ENCODE measurements at places on chromosomes 7 and 10.
A peak's percentile ranks its signal among the peaks of the same experiment; 100 is the strongest.

GRCh38 chr7:41803569-41803968, 100.7 kb upstream of the INHBA start:
- no peaks in the 10 kb centered on the region for H3K36me3 ChIP-seq
- peaks cover 5% of the 10 kb centered on the region for H3K27me3 ChIP-seq
- H3K4me1 ChIP-seq: no peaks in the 10 kb centered on the region
- DNase-seq: no peak
- no peak overlapping the region for H3K27ac ChIP-seq

- no peak overlapping the region for H3K27ac ChIP-seq
- no peak for DNase-seq
- H3K4me3 ChIP-seq: no peak overlapping the region
- H3K27me3 ChIP-seq: peaks cover 50% of the 10 kb centered on the region
- no peaks in the 10 kb centered on the region for H3K4me1 ChIP-seq
Measured at GRCh38 chr7:132255898-132256297, 320.4 kb downstream of the PLXNA4 start.

- no peaks in the 10 kb centered on the region for H3K4me1 ChIP-seq
- no peak for DNase-seq
- no peak overlapping the region for H3K4me3 ChIP-seq
- H3K36me3 ChIP-seq: no peaks in the 10 kb centered on the region
- H3K27ac ChIP-seq: no peak overlapping the region
Measured at GRCh38 chr7:93897680-93898079, 7.1 kb upstream of the TFPI2 start.

GRCh38 chr10:109889867-109890266, 33.4 kb downstream of the XPNPEP1 start:
- H3K4me1 ChIP-seq: peaks cover 54% of the 10 kb centered on the region
- no peak for DNase-seq
- no peak overlapping the region for H3K27ac ChIP-seq
- no peak overlapping the region for H3K4me3 ChIP-seq
- H3K27me3 ChIP-seq: no peaks in the 10 kb centered on the region

DNA sequence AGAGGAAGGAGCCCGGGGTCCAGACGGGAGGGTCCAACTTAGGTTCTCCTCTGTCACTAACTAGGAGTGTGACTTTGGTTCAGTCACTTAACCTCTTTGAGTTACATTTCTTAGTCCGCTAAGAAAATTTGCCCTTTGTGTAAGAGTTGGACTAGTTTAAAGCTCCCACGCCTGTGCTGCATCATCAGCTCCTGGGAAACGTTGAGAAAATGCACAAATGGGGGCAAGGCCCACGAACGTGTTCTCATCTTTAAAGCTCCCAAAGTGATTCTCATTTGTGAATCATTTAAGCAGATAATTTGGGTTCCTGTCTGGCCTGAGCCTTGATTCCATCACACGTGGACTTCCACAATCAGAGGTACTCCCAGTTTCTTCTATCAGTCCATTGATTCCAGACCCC, 6.3 kb downstream of the ZNF467 start:
- peaks cover 60% of the 10 kb centered on the region for H3K4me1 ChIP-seq
- no peak overlapping the region for H3K27ac ChIP-seq
- peaks cover 87% of the 10 kb centered on the region for H3K27me3 ChIP-seq
- H3K36me3 ChIP-seq: peaks cover 45% of the 10 kb centered on the region

DNA sequence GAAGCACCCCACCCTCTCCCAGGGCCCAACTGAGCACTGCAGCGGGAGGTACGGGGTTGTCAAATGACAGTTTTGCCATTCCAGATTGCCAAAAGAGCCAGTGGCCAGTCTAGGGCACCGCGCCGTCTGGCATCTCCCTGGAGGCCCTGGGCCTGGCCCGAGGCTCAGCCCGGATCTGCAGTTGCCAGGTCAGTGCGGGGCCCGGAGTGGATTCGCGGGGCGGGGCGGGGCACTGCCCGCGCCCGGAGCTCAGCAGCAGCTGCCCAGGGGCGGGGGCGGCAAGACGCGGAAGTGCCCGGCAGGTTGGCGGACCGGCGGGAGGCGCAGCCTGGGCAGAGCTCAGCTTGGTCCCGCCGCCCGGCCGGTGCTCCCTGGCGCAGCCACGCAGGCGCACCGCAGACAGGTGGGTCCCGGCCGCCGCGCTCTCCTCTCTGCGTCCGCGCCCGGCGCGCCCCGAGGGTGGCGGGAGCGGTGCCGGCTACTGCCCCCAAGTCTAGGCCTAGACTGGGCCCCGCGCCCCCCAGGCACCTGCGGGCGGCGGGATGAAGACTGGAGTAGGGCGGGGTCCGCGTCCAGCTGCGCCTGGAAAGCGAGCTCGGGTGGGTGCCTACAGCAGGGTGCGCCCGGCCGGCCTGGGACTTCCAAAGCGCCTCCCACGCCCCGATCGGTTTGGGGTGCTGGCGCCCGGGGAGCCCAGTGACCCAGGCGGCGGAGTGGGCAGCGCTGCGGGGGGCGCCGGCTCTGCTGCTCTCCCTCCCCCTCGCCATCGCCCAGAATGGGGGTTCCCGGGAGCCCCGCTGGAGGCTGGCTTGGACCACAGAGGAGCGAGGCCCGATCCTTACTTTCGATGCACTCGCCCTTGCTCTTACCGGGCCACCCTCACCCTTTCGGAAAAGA, at the start of gene IRF5:
IRF5 (plus strand) TSS at position 281 of the 897 bp plus-strand sequence. CDS start 4,155 bp downstream, outside the sequence.
- no peak within 1 kb of the TSS for H3K27ac ChIP-seq
- H3K27me3 ChIP-seq: peaks cover 84% of the 10 kb centered on the region
- H3K36me3 ChIP-seq: no peaks in the 10 kb centered on the region
- peaks cover 21% of the 10 kb centered on the region for H3K4me1 ChIP-seq

GRCh38 chr10:62081341-62082270, 180.1 kb downstream of the ARID5B start:
- H3K4me3 ChIP-seq: no peak overlapping the region

GRCh38 chr7:127792528-127793342, 140.7 kb downstream of the SND1 start:
- no peaks in the 10 kb centered on the region for H3K27me3 ChIP-seq
- H3K4me1 ChIP-seq: peaks cover 37% of the 10 kb centered on the region

DNA sequence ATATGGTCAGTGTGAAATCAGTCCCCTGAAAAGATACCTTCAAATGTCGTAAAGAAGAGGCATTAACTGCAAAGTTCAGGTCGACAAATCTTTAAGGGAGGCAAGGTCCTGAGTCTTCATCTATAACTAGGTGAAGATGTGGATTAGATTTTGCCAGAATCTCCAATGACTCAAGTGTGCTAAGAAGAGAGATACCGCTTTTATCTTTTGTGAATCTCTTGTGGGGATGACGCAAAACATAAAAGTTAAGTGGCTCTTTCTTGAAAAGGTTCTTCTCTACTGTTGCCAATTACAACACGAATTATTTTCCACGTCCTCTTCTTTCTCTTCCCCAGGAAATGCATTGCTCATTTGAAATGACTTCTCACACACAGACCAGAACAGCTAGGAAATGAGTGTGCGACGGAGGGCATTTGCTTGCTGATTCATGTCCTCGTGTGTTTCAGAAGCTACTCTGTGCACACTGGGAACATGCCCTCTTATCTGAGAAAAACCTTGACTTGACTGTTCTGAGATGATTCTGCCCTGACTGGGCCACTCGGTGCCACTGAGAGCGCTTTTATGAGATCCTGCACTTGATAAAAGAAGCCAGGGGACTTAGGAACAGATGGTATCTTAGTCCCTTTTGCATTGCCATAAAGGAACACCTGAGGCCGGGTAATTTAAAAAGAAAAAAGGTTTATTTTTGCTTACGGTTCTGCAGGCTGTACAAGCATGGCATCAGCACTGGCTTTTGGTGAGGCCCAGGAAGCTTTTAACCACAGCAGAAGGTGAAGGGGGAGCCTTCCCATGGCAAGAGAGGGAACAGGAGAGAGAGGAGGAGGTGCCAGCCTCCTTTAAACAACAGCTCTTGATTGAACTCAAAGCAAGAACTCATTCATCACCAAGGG, 169.5 kb upstream of the PFKP start:
- peaks cover 12% of the 10 kb centered on the region for H3K27me3 ChIP-seq
- H3K36me3 ChIP-seq: no peaks in the 10 kb centered on the region
- H3K4me3 ChIP-seq: no peak overlapping the region
- DNase-seq: no peak

DNA sequence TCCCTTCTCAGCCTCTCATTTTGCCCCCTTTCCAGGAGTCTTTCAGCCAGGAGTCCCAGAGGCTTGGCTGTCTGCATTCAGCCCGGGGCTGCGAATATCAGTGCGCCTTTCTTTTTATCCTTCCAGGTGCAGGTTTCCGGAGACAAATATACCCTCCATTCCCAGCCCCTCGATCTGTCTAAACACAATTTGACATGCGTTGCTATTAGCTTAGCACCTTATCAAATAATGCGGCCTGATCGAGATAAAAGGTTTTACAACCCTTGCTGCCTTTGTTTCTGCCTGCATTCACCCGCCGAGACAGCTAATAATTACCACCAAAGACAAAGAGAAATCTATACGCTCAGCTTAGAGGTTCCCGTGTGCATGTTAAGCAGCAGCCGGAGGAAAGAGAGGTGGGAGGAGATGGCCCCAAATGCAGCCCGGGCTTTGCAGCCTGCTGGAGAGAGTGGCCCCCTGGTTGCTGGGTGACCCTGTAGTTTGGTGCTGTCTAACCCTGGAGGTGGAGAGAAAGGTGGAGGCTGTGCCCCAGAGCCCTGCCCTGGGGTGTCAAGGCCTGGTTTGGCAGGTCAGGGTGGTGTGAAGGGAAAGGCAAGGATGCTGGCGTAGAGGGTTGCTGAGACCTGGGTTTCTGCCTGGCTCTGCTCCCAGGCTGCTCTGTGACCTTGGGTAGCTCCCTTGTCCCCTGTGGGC, 185.3 kb downstream of the RPS24 start:
- no peaks in the 10 kb centered on the region for H3K36me3 ChIP-seq
- no peak overlapping the region for H3K27ac ChIP-seq
- DNase-seq: no peak
- peaks cover 32% of the 10 kb centered on the region for H3K27me3 ChIP-seq
- peaks cover 67% of the 10 kb centered on the region for H3K4me1 ChIP-seq
- H3K4me3 ChIP-seq: no peak overlapping the region

DNA sequence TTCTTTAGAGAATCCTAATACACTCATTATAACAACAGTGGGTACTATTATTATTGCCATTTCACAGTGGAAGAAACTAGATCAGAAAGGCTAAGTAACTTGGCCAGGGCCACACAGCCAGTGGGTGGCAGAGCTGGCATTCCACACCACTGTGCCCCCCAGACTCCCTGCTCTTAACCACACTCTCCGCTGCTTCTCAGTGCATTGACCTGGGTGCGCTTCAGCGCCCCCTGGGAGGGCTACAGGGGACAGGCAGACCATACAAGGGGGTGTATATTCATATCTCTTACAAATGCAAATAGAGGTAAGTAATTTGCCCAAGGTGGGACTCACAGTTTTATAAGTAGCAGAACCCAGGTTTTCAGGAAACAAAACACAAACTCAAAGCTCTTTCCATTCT, 77.0 kb upstream of the NMT2 start:
- H3K27ac ChIP-seq: no peak overlapping the region
- H3K4me1 ChIP-seq: peaks cover 11% of the 10 kb centered on the region
- DNase-seq: no peak
- H3K36me3 ChIP-seq: peaks cover 70% of the 10 kb centered on the region
- H3K27me3 ChIP-seq: peaks cover 3% of the 10 kb centered on the region

GRCh38 chr10:3803927-3804741, 19.1 kb upstream of the KLF6 start:
- peak overlapping the region; percentile 89 for H3K27ac ChIP-seq
- no peak for DNase-seq
- peaks cover 59% of the 10 kb centered on the region for H3K4me1 ChIP-seq
- H3K36me3 ChIP-seq: no peaks in the 10 kb centered on the region
- H3K4me3 ChIP-seq: peak overlapping the region; percentile 6
- no peaks in the 10 kb centered on the region for H3K27me3 ChIP-seq

DNA sequence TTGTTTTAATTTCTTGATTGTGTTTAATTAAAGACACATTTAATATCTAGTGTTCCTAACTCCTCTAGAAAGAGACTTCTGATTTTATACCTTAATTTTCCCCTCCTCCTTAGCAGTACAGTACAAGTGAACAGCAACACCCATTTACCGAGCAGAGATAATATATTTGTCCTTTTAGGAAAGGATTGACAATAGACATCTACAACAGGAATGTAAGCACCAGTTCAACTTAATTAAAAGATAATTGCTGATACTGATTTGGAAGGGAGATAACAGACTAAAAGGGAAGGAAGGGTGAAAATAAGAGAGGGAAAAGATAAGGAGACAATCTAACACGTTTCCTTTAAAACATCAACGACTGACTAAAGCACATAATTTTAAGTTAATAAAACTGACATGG, 119.3 kb downstream of the SRPK2 start:
- no peaks in the 10 kb centered on the region for H3K27me3 ChIP-seq
- peaks cover 64% of the 10 kb centered on the region for H3K4me1 ChIP-seq
- no peak for DNase-seq
- peak overlapping the region; percentile 70 for H3K27ac ChIP-seq

DNA sequence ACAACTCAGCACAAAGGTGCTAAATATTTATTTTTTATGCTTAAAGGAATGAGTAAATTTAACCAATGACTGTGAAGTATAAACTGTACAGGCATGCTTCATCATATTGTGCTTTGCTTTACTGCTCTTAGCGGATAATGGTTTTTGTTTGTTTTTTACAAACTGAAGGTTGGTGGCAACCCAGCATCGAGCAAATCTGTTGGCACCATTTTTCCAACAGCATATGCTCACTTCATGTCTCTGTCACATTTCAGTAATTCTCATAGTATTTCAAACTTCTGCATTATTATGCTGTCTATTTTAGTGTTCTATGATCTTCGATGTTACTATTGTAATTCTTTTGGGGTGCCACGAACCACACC, 22.8 kb downstream of the BRAF start:
- H3K4me1 ChIP-seq: peaks cover 9% of the 10 kb centered on the region
- DNase-seq: no peak
- H3K4me3 ChIP-seq: no peak overlapping the region
- no peak overlapping the region for H3K27ac ChIP-seq

All from nephron progenitor cell (in vitro differentiated cells).